ENCODE measurements at places on chromosomes 12 and 14.

DNA sequence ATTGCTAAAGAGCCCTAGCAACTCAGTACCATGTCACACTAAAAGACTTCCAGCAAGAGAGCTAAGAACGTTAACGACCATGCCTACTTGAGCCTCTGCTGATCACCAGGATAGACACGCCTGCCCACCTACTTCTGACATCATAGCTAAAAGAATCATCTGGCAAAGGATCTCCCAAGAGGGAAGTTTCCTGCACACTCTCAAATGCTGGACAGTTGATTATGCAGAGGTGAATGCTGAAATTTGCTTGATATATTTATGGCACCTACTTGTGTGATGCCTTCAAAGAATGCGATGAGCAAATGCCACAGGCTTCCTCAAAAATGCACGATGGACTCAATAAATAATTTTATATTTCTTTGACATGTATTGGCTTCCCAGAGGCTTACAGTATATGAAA is 113.6 kb downstream of the GALC start:
- no peak for DNase-seq

DNA sequence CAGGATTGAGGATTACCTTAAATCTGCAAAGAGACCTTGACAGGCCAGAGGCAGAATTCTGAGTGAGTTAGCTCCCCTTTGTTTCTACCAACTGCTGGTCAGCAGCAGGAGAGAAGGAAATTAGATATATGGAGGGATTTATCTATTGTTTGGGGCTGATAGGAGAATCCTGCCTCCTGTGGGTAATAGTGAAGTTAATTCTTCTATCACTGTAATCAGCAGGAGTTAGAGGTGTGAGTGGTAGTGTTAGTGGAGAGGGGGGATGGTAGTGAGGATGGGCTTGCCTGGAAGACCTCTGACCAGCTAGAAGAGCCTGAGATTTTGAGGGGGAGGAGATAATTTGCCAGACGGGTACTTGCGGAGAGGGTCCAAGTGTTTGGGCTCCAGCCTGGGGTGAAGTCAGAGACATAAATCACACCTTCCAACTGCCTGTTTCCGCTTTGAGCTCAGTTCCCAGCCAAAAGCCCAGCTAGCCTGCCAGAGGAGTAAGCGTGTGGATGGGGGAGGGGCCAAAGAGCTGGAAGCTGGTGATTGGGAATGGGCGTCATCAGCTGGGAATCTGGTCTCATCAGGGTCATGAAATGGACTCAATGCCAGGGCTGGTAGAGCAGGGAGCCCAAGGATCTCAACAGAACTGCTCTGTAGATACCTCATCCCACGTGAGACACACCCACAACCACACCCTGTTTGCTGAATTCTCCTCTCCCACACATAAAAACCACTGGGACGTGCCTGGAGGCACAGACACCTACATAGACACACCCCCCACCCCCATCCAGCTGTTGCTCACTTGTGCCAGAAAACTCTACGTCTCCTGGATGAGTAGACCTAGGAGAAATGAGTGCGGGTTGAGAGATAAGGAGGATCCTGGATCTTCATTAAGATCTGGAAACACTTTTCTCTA is 13.1 kb upstream of the ITGA5 start:
- no peak for DNase-seq

- no peak for DNase-seq
Observed at GRCh38 chr12:102302553-102302952, 104.9 kb upstream of the PMCH start.

DNA sequence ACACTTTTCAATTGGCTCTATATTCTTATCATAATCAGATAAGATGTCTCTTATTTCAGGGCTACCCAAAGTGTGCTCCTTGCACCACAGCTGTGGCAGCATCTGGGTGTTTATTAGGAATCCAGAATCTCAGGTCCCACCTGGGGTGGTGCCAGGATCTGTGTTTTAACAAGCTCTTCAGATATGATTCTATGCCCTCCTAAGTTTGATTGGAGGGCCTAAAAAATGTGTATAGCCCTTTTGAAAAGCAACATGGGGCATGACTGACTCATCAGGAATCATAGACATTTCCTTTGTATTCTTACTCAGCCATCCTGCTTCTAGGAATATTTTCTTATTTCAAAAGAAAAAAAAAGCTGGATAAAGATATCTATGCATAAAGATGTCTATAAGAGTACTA is 103.1 kb downstream of the HELB start:
- DNase-seq = no peak

DNA sequence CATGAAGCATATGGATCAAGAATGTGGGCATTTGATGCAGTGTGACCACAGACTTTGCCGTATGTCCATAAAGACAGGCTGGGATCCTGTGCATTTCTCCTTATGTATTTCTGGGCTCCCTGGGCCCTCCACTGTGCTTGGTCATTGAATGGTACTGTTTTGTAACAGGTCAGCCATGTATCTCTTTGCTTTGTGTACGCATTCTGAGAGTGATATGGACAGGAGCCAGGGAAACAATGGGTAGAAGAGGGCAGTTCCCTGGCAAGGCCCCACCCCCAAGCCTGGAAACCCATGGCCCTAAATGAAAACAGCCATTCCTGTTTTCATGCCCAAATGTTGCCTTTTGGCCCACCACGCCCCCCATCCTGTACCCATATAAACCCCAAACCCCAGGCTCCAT is 15.2 kb upstream of the FBXO34 start:
- DNase-seq = no peak

- DNase-seq = no peak
Observed at GRCh38 chr14:101193106-101193844, 289.8 kb upstream of the RTL1 start.

- no peak for DNase-seq
Observed at GRCh38 chr12:46407361-46407760, 34.8 kb upstream of the SLC38A2 start.
